Cardiac septum (tissue), 1 donor: ENCODE measurements at places on chromosomes 2 and 18.

DNA sequence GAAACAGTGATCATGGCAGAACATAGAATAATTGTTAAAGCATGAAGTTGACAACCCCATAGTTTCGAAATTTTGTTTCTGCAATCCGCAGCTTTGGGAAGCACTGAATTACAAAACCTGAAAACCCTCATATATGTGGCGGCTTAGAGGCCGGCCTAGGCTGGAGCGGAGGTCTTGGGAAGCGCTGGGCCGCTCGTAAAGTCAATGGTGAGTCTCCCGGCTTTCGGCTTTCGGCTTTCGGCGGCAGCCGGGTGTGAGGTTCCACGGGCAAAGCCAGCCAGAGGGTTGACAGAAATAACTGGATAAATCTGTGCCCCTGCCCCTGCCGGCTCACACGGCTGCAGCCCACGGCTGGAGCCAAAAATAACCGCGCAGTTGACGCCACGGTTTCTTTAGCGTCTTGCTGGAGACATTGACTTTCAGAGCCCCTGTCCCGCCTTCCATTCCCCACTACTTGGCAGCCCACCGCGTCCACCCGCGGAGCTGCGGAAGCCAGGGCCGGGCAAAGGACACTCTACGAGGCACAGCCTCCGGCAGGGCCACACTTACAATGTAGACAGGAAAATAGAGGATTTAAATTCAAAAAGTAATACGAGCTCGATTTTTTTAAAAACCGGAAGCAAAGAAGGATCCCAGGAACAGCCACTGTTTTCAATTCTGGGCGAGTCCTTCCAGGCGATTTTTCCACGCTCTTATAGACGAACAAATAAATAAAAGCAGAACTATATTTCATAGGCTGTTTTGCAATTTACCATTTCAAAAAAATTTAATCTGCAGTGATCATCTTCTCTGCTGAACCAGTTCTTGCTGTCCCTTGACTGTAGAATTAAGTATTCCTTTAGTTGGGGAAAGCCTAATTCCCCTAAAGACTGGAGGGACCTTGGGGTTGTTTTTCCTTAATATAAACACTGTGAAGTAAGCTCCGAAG lies 28.3 kb upstream of the ATP6V1B1 start:
- no peak for DNase-seq

GRCh38 chr2:41743324-41743723 lies 304.5 kb upstream of the PKDCC start:
- no peak for DNase-seq

- DNase-seq = no peak
Measured at GRCh38 chr2:98753801-98754200, 22.9 kb upstream of the MGAT4A start.

- no peak for DNase-seq
Measured at GRCh38 chr2:6254441-6254840, 562.3 kb downstream of the SOX11 start.

DNA sequence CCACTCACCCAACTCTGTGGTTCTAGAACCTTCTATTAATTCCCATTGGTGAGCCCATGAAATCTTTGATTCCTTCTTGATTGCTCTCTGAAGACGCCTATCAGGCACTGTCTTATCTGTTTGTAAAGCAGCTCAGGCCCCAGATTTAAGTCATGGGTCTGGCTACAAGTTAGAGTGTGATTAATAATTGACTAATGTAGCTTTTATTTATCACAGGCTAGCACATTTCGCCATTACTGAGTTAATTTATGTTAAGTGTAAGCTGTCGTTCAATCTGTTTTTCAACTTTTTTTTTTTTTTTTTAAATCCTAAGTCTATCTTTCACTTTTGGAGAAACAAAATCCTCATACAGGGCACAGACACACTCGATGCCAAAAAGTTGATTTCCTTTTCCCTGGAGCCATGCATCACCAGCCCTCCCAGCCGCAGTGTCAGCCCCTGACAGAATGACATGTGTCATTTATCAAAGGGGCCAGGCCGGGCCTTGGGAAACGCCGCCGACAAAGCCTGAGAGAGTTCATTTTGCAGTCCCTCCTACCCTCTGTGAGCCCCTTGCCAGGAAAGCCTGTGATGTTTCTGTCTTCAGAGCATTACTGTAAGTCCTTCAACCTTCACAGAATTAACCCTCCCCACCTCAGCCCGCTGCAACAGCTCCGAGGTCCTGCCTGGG lies 15.8 kb downstream of the TSHZ1 start:
- DNase-seq = no peak

GRCh38 chr2:44940049-44940494 lies 1.4 kb upstream of the SIX3 start:
- DNase-seq = no peak

- DNase-seq = no peak
Measured at GRCh38 chr2:192969055-192969454, 774.3 kb upstream of the TMEFF2 start.

GRCh38 chr2:43220229-43220751 lies 6.1 kb downstream of the ZFP36L2 start:
- no peak for DNase-seq

DNA sequence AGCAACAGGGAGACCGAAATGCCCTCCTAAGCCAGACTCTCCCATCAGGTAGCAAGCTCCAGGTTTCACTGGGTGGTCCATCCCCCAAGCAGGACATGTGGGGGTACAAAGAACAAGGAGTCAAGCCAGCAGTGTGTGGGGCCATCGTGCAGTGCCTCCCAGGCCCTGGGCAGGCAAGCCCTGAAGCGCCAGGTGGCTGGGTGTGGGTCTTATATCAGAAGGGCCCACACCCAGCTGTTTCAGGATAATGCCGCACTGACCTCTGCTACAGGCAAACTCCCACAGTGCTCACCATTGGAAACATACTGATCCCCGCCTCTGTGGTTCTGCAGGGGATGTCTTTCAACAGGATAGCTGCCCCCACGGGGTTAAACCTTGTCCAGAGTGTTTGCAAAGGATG lies 174.2 kb upstream of the SMAD2 start:
- no peak for DNase-seq

DNA sequence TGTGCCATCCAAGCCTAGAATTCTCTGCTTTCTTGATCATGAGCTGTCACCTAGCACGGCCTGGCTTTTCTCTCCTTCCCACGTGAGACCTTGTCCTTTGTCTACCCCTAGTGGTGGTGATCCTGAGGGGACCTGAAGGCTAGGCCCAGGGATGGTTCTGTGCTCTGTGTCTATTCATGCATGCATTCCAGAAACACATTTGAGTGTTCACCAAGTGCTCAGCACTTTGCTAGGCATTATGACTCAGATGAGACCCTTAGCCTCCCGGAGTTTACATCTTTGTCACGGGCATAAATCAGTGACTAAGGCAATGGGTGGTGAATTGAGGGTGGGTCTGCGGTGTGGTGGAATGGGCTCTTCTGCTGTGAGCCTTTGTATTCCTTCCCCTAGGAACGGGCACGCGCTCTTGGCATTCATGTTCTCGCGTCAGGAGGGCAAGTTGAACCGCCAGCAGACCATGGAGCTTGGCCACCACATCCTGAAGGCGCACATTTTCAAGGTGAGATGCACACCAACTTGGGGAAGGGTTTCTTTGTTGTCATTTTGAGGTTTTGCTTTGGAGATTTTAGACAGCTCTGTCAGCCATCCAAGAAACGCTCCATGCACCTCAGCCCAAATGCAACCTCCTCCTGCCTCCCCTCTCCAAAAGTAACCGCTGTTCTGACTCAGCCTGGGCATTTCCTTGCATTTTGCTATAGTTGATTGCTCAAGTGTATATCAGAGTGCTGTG lies 100.9 kb downstream of the WDSUB1 start:
- no peak for DNase-seq

DNA sequence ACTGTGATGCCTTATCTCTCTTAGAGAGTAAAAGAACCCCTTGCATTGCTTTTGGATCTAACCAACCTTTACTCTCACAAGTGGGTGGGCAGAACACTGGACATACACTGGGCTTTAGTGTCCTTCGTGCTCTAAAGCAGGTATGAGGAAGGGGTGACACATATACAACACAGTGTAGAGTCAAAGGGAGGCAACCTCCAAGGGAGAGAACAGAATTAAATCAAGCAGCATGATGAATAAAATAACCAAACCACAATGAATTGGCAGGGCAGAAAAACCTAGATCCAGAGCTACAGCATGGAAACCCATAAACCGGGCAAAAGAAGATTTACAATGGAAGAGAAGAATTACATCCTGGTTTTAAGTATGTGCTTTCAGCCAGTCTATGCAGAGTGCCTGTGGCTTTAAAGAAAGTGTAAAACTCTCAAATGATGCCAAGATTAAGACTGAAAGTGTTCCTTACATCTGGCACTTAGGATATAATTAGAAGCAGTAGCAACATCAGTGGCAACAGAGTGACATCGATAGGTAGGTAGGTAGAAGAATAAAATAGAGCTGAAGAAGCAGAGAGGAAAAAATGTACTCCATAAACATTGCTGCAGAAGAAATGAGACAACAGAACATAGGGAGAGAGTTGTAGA lies 191.7 kb upstream of the ZC3H15 start:
- no peak for DNase-seq

DNA sequence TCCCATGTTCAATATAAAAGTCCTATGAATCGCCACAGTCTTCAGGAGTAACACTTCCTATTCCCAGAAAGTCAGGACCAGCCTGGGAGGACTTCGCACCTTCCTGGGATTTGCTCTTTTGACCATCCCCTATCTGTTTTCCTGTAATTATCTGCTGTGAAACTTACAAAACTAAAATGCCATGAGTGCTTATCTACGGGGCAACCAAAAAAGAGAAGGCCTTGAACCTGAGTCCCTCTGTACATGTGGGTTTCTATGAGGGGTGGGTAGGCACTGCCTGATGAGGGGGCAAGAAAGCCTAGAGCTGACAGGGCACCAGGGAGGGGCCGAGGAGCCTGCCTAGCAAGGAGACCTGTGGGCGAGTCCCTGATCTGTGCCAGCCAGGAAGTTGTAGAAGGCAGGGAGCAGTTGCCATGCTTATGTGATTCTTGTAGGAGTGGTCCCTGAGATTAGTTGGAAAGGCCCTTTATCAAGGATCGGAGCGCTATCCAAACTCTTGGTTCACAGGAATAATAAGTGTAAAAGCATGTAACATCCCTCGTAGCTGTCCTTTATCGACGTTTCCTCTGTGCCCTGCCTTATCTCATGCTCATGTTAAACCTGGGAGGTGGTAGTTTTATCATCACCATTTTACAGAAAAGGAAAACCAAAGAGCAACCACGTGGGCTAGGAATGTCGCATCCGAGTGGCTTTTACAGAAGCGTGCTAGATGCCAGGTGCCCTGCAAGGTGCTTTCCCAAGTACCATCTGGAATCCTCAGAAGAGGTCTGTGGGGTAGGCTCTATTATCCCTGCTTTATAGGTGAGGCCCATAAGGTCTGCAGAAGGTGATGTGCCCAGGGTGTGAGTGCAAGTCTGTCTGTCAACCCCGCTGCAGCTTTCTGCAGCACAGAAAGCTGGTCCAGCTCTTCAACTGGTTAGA lies 111.8 kb downstream of the B3GNT2 start:
- no peak for DNase-seq

DNA sequence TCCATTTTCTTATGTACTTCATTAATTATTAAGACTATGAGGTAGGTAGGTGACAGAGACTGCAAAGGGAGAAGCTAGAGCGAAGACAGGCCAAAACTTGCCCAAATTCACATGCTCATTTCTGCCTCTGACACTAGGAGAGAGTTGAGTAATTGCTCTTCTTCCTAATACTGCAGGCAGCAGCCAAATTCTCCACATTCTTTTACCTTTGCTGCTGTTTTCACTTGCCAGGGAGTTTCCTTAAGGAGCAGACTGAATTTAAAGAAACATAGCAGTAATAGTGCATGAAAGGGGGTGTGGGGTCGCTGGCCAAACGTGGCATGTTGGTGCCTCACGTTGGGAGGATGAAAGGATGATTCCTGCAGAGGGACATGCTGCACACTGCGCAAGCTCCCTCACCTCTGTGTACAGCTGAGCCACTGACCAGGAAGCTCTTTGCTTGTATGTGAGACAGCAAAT lies 12.3 kb downstream of the CRIM1 start:
- no peak for DNase-seq

GRCh38 chr18:68263481-68263880 lies 451.4 kb downstream of the TMX3 start:
- DNase-seq = no peak

DNA sequence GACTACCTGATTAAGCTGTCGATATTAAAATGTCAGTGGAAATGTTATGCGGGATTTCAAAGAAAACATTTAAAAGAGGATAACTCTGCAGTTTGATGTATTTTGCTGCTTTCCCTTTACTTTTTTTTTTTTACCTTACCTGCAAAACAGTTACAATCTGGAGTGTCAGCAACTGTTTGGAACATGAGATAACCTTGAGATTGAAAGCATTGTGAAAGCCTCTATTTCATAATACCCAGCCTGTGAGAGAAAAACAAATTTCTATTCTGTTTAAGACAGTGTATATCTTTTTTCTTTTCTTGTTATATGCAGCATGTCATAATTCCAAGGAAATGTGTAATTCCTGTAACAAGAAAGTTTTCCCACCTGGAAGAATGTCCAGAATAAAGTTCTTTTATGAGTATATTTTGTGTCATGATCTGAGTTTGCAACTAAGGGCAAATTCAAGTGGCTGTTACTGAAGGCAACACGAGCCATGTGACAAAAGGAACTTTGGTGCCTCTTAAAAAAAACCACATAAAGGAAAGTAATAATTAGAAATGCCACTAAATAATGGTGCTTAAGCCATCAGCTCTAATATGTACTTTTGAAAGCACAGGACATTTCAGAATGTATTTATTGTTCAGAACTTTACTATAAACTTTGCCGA lies 297.0 kb upstream of the DSEL start:
- no peak for DNase-seq

DNA sequence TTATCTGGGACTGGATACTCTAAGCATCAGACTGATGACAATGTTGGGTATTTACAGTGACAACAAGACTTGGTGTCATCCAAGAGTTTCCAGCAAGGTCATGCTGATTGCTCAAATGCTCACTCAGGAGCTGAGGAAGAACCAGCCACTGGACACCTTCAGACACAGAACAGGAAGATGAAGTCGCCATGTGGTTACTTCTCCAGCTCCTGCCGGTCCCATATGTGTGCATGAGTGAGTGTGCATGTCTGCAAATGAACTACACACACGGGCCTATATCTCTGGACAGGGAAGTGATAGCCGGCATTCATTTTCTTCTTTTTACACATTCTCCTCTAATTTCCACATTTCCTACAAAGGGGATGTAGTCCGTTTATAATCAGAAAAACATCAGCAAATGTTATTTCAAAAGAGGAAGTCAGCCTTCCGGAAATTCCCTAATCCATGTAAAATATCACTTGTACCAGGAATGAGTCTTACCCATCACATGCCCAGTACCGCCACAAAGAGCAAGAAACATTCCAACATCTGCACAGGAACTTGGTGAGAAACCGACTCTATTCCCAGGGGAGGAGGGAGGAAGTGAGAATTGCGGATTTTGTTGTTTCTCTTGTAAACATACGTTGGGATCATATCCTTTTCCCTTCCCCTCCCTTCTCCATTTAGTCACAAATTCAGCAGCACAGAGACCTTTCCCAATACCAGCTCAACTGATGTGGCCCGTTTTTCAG lies 10.8 kb downstream of the RFX8 start:
- DNase-seq = no peak
